ENCODE measurements at places on chromosomes 7 and 10. TPM values are rescaled to one million over a fixed set of nuclear protein-coding genes. Genes with fewer than 3 reads are reported as not detected.

DNA sequence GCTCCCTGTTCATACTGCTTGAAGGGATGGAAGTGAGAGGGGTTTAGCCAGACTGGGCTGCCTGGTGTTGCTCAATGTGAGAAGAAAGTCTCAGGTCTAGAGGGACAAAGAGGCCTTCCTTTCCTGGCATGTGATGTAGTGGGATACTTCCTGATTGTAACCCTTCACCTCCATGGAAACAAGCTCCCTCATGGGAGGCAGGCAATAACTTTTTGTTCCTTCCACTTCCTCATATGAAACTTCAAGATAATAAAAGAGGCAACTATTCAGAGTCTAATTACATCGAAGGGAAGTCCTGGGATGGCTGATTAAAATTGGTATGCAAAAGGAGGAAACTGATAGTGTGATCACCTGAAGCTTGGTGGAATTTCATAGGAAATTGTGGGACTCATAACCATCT lies 84.1 kb upstream of the ETV1 start:
- no peak overlapping the region for H3K27ac ChIP-seq
- H3K36me3 ChIP-seq = no peaks in the 10 kb centered on the region
- no peaks in the 10 kb centered on the region for H3K4me1 ChIP-seq
- DNase-seq = no peak
- H3K27me3 ChIP-seq = no peaks in the 10 kb centered on the region
- no peak overlapping the region for H3K4me3 ChIP-seq

The PLXNA4 gene
- total RNA-seq = 23.3 TPM

DNA sequence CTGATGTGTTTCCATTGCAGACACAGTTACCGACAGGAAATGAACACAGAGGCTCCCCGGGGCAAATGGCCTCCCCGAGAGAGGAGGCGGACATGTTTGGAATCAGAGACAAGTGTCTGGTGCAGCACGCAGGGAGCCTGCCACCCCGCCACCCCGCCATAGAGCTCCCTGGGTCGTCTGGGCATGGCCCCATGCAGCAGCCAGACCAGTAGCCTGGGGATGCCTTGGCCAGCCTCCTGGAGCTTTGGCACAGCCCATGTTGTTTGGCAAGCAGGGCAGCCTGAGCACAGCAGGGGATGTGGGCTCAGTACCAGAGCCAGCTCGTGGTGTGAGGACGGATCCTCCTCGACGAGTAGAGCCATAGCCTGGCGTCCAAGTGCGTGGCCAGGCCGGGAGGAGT lies 80.8 kb downstream of the NKX6-2 start:
- DNase-seq = no peak
- H3K27ac ChIP-seq = no peak overlapping the region
- H3K4me3 ChIP-seq = no peak overlapping the region
- H3K4me1 ChIP-seq = no peaks in the 10 kb centered on the region

DNA sequence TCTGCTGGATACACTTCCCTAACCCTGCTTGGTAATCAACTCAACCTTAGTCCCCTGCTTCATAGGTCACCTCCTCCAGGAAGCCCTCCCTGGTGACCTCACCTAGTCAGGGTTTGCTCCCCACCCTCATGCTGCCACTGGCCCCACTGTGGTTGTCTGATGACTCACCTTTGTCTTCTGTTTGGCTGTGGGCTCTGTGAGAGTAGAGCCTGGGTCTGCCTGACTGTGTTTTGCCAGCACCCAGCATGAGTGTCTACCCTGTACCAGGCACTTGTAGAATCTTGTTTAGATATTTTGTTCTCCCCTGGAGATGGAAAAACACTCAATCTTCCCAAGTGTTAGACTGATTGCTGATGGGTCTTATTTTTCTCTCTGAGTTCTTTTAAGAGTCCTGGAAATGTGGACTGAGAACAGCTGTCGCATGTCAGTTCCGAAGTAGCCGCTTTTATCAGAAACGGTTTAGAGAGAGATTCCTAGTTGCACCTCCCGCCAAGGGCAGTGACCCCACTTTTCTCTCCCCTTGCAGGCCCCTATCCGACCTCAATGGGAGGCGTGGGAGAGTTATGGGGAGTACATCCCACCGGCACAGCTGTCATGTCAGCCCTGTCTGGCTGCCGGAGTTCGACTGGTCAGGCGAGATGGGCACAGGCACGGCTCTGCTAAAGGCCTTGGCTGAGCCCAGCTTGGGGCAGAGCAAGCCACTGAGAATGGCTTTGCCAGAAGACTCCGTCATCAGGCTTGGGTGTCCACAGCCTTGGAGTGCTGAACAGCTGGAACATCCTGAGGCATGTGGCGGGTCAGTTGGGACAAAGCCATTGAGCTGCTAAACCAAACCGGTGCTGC lies 134.3 kb downstream of the GRK5 start:
- H3K36me3 ChIP-seq = peaks cover 4% of the 10 kb centered on the region
- peak; percentile 29 for DNase-seq

GRCh38 chr7:97871659-97872024 lies 566 bp downstream of the ASNS start:
- peak overlapping the region; percentile 85 for H3K4me3 ChIP-seq
- DNase-seq = peak; percentile 45
- peaks cover 2% of the 10 kb centered on the region for H3K27me3 ChIP-seq
- H3K4me1 ChIP-seq = peaks cover 28% of the 10 kb centered on the region
- H3K36me3 ChIP-seq = peaks cover 13% of the 10 kb centered on the region

The TRPV5 gene
- total RNA-seq = not detected

The SLC39A12 gene
- not detected for total RNA-seq

DNA sequence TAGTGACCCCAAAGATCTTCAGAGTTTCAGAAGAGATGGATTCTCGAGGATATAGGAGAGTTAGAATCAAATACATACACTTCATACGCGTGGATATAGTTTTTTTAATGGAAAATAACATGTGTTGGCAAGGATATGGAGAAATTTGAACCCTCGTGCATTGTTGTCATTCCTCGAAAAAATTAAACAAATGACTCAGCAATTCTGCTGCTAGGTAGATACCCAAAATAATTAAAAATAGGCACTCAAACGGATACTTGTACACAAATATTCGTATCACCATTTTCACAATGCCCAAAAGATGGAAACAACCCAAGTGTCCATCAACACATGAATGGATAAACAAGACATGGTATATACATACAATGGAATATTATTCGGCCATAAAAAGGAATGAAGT lies 5.6 kb upstream of the NT5C2 start:
- no peak overlapping the region for H3K4me3 ChIP-seq
- H3K27ac ChIP-seq = no peak overlapping the region
- H3K4me1 ChIP-seq = peaks cover 17% of the 10 kb centered on the region
- no peak for DNase-seq
- H3K27me3 ChIP-seq = peaks cover 1% of the 10 kb centered on the region

GRCh38 chr7:130733931-130734814 lies at the start of gene KLF14:
KLF14 (minus strand) TSS chr7:130734207; CDS start chr7:130734033, 174 bp downstream.
- H3K4me1 ChIP-seq = peaks cover 13% of the 10 kb centered on the region
- DNase-seq = peak; percentile 22
- H3K27me3 ChIP-seq = peaks cover 77% of the 10 kb centered on the region
- H3K27ac ChIP-seq = no peak within 1 kb of the TSS

The SLIT1 gene
- total RNA-seq = 1.6 TPM

The LBX1 gene
- not detected for total RNA-seq

DNA sequence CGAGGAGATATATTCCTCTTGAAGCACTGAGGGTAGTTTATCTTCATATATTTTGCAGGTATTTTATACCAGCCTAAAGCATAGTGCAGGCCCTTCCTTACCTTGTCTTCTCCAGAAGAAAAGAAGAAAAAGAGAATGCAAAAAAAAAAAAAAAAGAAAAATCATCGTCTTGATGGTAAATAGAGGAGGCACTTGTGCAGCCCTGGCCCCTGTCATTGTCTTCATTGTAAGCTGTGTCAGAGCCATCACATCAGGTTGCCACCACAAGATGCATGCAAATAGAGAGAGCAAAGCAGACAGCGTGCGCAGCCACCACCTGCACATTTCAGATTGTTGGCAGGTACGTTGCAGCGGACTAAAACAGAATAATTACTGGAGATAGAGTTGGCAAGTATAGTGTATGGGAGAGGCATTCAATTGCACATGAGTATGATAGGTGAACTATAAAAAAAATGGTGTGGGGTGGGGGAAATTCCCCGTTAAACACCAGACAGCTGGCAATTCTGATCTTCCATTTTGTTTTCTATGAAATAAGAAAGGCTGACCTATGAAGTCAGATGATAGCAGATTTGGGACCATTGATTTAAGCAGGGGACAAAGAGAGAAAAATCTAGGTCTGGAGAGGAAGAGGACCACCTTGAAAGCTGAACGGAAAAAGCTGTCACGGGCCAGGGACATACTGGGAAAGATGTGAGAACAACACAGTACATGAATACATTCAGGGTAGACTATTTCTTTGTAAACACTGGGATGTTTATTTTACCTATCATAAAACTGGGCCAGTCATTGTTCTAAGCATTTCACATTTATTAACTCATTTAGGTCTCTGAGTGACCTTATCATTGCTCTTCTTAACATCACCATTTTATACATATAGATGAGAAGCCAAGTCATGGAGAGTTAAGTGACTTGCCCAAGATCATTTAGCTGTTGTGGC lies 306.3 kb upstream of the SP8 start:
- no peak for DNase-seq
- no peak overlapping the region for H3K4me3 ChIP-seq
- no peak overlapping the region for H3K27ac ChIP-seq
- no peaks in the 10 kb centered on the region for H3K27me3 ChIP-seq
- no peaks in the 10 kb centered on the region for H3K4me1 ChIP-seq

- no peak for DNase-seq
- no peaks in the 10 kb centered on the region for H3K4me1 ChIP-seq
- no peak overlapping the region for H3K27ac ChIP-seq
- H3K27me3 ChIP-seq = no peaks in the 10 kb centered on the region
These were observed 64.0 kb downstream of the ERCC6 start for GRCh38 chr10:49474901-49475300.

DNA sequence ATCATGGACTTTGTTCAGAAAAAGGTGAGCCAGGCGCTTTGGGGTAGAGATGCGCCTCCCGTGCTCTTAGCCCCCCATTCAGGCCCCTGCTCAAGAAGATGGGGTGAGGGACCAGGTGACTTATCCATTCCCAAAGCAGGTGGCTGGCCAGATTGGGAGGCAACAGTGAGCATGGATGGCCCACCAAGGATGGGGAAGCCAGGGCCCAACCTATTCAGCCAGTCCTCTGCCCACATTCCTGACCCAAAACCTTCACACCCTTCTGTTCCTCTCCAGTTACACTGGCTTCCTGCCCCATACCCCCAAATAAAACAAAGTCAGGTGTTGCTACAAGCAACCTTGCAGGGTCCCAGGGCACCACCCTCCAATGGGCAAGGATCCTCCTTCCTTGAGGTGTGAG lies 44.4 kb downstream of the TSPAN15 start:
- DNase-seq = no peak
- H3K36me3 ChIP-seq = no peaks in the 10 kb centered on the region
- no peak overlapping the region for H3K27ac ChIP-seq
- no peaks in the 10 kb centered on the region for H3K27me3 ChIP-seq

DNA sequence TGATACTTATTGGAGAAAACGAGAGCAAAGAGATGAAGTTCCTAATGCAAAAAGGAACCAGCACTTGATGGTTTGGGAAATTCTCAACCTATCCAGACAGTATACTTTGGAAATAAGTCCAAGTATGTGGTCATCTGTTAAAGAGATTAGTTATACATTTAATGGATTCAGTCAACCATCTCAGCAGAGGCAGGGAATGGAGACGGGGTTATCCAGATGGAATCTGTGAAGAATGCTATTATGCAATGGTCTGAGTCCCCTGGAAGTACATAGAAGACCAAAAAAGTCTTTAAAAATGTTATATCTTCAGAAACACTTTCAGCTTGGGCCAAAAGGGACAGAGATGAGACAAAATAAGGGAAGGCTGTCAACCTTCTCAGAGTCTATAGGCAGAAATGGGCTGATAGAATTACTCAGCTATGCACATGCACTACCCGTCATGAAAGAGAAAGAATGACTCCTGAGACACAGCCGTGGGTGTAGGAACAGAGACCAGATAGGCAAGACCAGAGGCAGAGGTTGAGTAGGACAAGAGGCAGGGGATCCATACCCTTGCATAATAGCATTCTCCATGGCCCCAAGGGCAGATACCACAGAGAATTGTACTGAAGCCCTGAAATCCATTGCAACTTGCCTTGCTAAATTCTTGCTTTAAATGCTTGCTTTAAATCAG lies 738.8 kb upstream of the POT1 start:
- H3K36me3 ChIP-seq = no peaks in the 10 kb centered on the region
- no peak for DNase-seq
- H3K27ac ChIP-seq = no peak overlapping the region
- no peaks in the 10 kb centered on the region for H3K4me1 ChIP-seq

- no peak for DNase-seq
- no peak overlapping the region for H3K27ac ChIP-seq
- no peak overlapping the region for H3K4me3 ChIP-seq
- H3K36me3 ChIP-seq = no peaks in the 10 kb centered on the region
These were observed 334.4 kb downstream of the SUGCT start for GRCh38 chr7:40468891-40469864.

- no peak overlapping the region for H3K27ac ChIP-seq
- H3K27me3 ChIP-seq = peaks cover 3% of the 10 kb centered on the region
- peaks cover 4% of the 10 kb centered on the region for H3K4me1 ChIP-seq
- peak; percentile 56 for DNase-seq
- no peak overlapping the region for H3K4me3 ChIP-seq
These were observed 113.4 kb downstream of the BTRC start for GRCh38 chr10:101467286-101467770.

DNA sequence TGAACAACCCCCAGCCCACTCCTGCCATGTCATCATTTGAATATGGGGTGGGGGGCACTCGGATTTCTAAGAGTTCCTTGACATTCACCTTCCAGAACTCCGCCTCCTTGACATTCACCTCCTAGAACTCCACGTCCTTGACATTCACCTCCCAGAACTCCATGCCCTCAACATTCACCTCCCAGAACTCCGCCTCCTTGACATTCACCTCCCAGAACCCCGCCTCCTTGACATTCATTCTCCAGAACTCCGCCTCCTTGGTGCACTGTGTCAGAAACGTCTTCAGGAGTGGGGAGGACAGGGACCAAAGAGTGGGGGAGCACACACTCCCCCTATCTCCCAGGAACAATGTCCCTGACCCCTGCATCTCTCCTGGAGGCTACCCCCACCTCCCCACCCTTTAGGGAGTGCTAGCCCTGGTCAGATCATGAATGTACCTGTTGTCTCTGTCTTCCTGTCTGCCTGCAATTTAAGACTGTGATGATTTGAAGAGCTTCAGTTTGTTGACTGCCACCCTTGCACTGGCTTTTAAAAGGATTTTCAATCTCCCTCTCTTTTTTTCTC lies 110.1 kb downstream of the NPTX2 start:
- no peak overlapping the region for H3K27ac ChIP-seq
- H3K36me3 ChIP-seq = no peaks in the 10 kb centered on the region
- H3K4me1 ChIP-seq = no peaks in the 10 kb centered on the region
- no peak overlapping the region for H3K4me3 ChIP-seq
- DNase-seq = no peak

Data from activated CD4-positive, alpha-beta T cell treated with anti-CD3 and anti-CD28 coated beads, Interleukin-2, amount 10 ng/mL, durations not matched to agents 7 days and 5 days (primary cell).